ENCODE measurements at places on chromosomes 7 and 10.

DNA sequence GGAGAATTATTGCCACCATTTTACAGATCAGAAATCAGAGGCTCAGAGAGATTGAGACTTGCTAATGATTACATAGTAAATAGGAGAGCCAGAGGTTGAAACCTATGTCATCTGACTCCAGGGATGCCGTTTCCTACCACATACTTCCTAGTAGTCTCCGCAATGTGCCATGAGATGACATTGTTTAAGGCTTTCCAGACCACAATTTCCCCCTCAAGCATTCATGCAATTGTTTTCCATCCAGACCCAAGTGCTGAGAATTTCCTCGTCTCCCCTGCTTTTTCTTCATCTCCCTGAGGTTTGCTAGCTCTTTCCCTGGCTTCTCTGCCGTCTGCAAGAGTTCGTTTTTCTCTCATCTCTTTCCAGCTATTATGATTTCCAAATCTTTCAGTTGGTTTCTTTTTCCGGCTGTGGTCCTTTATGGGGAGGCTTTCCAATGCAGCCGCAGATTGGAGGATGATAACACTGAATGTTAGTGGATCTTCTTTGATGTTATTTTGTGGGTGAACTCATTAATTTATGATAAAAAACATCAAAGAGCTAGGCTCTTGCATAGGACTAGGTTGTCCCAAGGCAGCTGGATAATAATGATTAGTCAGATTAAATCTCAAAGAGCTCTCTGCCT is 6.9 kb upstream of the GOLGA7B start:
- DNase-seq: no peak

DNA sequence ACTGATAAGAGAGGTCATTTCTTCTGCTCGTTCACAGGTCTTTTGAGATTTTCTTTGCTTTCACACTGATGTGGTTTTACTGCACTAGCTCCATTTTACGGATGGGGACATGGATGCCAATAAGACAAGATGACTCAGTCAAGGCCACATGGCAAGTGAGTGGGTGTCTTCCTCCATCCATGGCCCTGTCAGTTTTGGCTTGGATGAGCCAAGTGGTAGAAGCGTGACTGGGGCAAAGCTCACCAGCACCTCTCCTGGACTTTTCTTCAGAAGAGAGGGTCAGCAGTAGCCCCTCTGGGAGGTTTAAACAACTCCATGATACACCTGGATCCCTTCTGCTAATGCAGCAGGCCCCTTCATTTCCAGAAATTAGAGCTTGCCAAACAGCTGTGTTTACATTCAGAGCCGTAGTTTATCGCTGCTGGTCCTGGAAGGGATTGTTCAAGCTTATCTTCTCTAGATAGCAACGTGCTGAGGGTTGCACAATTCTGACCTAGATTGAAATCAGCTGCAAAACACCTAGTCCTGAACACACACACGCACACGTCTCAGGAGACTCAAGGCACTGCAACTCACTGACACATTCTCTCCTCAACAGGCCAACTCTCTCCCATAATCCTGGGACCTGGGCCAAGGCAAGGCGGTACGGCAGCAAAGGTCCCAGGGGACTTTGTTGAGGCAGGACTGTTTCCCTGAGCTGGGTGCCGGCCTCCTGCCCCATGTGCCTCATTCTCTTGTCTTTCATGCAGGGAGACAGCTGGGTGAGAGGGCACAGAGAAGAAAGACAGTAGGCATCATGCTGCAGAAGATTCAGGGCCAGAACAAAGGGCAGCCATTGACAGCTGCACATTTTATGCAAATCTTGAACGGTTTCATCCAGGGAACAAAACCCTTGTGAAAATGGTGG is 14.2 kb upstream of the PDCD4 start:
- DNase-seq: no peak

DNA sequence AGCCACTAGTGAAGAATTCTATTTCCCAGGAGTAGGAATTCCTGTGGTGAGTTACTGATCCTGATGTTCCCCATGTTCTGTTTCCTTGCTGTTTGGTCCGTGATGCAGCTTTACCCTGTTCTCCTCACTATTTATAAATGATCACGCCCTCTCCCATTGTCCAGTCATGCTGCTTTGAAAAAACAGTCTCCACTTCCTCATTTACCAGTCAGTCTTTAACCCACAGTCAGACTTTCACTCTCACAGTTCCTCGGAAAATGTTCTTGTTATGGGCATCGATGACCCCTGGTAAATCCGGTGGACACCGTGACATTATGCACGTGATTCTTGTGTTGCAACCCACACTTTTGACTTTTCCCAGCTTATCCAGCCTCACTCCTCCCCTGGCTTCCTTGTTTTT is 14.4 kb downstream of the SCIN start:
- DNase-seq: no peak

DNA sequence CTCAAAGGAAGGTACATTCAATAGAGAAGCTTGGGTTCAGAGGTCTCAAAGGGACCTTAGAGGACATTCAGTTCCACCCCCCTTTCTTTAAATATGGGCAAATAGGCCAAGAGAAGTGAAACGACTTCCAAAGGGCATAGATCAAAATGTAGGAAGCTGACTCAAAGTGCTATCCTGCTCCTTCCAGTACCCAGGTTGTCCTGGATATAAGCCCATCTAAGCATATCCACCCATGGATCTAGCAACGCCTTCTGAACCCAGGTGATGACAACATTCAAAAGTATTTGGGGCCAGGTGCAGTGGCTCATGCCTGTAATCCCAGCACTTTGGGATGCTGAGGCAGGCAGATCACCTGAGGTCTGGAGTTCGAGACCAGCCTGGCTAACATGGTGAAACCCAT is 5.3 kb downstream of the ATXN7L1 start:
- no peak for DNase-seq

- DNase-seq: no peak
Observed at GRCh38 chr7:114416129-114416990, 1.7 kb downstream of the FOXP2 start.

DNA sequence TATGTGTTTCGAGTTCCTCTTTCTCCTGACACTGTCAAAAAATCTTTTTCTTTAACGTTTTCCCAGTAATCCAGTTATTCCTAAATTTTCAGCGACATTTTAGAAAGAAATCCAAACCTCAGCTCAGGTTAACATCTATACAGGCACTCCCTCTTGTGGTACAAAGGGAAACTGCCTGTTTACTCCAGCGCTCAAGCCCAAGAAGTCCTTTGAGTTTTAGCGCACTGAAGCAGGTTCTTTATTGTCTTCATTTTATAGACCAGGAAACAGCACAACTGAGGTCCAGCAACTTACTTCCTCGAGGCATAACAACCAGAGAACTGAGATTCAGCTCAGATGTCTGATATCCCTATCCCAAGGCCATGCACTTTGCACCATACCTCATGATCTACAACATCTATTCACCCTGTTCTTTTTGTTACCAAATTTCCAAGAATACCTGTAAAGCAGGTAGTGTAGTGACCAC is 287.2 kb upstream of the MKLN1 start:
- no peak for DNase-seq

- DNase-seq: no peak
Observed at GRCh38 chr7:30594048-30594539, 584 bp upstream of the GARS1 start.

DNA sequence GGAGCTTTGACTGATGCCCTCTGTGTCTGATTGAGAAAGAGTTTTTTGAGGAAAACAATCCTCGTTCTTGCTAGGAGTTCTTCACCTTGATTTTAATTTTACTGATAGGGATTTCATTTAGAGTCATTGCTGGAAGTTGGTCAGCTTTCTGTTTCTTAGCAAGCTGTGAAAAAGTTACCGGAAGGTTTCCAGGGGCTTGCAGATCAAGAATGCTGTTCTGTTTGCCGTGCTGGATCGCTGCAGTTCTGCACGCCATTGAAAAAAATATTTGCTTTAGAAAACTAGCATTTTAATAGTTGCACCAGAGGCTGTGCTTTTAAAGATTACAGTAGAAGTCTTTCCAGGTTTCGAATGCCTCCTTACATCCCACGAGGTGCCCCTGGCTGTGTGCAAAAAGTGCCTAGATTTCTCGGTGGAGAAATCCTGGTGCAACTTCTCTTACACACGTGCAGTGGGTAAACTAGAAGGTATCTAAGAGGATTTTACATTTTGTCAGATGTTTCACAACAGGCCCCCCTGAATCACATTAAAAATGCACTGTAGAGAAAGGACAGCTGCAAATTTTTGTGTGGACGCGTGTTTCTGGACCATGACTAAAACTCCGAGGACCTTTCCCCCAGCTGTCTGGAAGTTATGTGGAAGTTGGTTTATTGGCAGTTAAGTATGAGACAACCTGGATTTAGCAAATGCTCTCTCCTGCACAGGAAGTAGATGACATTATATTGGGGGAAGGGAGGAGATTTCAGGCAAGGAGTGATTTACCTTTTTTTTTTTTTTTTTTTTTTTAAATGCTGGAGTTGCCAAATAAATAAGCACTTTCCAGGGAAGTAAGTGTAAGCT is 5.8 kb downstream of the TCF7L2 start:
- no peak for DNase-seq

DNA sequence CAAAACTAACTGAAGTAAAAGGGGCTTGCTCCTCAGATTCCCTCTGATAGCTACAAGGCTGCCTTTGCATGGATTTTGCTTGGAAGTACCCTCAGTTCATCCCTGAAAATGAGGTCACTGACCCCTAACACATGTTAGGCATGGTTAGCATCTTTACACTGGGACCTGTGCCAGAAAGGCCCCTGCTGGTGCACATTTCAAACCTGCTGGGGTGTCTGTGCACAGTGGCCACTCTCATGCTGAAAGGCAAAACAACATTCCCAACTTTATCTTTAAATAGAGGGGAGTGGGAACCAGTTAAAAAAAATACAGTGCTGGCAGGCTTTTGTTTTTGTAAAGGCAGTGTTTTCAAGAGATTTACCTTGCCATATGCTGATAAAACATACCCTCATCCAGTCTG is 99.1 kb downstream of the ANK3 start:
- DNase-seq: no peak

GRCh38 chr7:96182424-96183158 is 139.3 kb downstream of the SLC25A13 start:
- no peak for DNase-seq

- no peak for DNase-seq
Observed at GRCh38 chr10:23457632-23458417, 18.9 kb downstream of the OTUD1 start.

Measured in esophagus squamous epithelium (tissue), 5 donors.